ENCODE measurements at places on chromosomes 7 and 10.

DNA sequence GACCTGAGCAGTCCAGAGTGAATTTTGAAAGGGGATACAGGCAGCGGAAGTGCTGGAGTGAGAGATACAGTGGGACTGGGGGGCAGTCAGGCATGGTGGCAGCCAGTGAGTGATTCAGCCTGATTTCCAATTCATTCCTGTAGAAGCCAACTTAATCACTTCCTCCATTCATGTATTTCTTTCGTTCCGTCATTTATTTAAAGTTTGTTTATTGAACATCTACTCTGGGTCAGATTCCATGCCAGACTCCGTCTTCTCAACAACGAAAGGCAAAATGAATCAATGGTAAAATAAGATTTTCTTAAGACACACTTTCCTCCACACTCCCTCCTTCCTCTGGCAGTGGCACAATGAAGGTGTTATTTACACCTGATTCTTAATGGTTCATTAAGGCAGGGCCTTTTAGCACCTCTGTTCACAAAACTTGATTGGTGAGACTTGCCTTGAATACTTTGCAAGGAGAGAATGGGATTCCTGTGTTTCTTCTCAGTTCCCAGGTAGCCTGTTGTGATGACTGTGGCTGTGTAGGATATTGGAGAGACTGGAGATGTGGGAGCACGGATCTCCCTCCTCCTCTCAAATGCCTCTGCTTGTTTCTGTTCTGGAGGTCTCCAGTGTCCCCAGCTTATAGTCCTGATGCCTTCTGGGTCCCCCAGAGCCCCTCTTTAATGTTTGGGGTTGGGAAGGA is 27.9 kb downstream of the ADCYAP1R1 start:
- no peak for DNase-seq

GRCh38 chr7:36279200-36279925 is 110.3 kb upstream of the ANLN start:
- DNase-seq = no peak

DNA sequence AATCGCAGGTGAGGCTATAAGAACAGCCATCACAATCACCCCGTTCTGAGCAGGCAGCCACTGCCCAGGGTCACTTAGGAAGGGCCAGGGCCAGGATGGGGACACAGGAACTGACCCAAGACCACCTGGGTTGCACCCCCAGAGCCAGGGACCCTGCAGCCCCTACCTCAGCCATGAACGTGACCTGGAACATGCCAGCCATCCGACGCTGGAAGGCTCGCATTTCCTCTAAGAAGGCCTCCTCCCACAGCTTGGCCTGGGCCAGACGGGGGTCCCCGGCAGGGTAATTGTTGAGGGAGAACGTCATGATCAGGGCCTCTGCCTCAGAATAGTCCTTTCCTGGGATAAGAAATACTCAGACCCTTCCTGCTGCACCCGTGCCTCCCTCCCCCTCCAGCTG is 5.0 kb downstream of the NPC1L1 start:
- DNase-seq = no peak

- DNase-seq = no peak
Measured at GRCh38 chr10:22086730-22087401, 83.3 kb upstream of the DNAJC1 start.

DNA sequence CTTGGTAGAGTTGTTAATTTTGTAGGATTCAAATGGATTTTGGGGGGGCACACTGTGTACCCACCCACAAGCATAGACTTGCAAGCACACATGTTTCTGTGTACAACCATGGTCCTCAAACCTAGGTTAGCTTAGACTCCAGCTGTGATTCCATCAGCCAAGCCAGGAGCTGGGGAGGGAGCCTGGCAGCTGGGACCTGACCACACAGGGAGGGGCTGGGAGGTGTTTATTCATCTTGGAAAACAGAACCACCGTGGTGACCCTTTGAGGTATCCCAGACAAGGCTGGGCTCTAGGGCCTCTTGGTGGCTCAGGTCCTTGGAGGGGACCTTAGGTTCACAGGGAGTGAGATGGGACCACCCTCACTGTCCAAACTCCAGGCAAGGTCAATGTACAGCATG is 410.3 kb downstream of the NEBL start:
- DNase-seq = no peak

- no peak for DNase-seq
Measured at GRCh38 chr10:69086001-69086509, 1.8 kb upstream of the SRGN start.

DNA sequence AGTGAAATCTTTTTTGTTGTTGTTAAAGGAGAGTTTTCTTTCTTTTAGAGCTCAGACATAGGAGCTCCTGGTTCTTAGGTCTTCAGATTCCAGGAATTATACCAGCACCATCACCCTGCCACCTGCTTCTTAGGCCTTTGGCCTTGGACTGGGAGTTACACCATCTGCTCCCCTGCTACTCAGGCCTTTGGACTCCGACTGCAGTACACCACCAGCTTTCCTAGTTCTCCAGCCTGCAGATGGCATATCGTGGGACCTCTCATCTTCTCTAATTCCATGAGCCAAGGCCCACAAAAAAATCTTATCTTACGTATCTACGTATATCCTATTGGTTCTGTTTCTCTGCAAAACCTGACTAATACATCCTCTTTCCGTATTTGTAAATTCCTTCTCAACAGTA is 5.1 kb upstream of the TACC2 start:
- no peak for DNase-seq

GRCh38 chr7:80218723-80219122 is 84.1 kb downstream of the GNAI1 start:
- DNase-seq = no peak

DNA sequence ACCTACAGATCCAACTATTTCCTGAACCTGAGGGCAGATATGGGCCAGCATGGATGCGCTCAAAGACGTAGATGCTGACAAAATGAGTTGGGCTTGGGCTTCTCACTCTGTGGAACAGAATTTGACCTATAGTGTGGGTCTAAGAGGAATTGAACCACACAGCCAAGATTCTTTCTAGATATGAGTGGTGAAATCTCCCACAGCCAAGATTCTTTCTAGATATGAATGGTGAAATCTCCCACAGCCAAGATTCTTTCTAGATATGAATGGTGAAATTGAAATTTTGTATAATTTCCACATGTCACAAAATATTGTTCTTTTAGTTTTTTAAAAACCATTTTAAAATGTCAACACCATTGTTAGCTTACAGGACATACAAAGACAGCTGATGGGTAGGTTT is 215.4 kb upstream of the LRGUK start:
- DNase-seq = no peak

DNA sequence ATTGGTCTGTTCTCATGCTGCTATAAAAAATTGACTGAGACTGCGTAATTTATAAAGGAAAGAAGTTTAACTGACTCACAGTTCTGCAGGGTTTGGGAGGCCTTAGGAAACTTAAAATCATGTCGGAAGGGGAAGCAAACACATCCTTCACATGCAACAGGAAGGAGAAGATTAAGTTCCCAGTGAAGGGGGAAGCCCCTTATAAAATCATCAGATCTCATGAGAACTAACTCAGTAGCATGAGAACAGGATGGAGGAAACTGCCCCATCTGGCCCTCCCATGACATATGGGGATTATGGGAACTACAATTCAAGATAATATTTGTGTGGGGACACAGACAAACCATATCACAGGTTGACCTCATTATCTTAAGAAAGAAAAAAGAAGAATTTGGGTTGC is 134.5 kb downstream of the PPP1R3A start:
- no peak for DNase-seq

- no peak for DNase-seq
Measured at GRCh38 chr10:17344206-17344605, 110.2 kb downstream of the ST8SIA6 start.
